ENCODE measurements at places on chromosomes 7 and 10.

GRCh38 chr10:43696909-43697483, 48.3 kb upstream of the ZNF32 start:
- DNase-seq: no peak

- peak; percentile 59 for DNase-seq
Measured at GRCh38 chr7:107463139-107464078, 6.4 kb upstream of the GPR22 start.

DNA sequence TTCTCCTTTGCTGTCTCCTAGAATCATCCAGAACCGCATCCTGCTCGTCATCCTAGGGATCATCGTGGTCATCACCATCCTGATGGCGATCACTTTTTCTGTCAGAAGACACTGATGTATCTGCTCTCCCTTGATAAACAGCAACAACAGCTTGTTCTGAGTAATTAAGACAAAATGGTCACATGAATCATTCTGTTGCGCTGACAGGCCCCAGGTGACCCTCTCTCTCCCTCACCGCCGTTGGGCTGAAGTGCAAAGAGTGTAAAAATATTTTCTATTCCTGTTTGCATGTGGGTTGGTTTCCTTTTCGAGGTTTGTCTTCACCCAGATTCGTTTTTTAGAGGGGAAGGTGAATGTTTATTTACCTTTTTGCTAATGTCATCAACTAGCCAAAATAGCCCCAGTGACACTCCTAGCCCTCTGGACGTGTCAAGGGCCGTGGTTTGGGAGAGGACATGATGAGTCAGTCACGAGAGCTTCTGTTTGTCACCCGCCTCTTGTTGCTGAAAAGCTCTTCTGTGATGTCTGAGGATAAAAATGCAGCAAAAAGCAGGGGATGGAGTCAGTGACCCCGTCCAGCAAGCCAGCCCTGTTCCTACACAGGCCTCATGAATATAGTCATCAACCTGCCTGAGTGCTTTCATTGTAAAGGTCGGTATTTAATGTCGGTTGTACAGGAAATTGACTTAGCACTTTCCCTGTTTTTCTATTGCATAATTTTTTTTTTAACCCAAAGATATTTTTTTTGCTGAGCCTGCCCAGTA, 134.6 kb upstream of the TCF7L2 start:
- DNase-seq: no peak

DNA sequence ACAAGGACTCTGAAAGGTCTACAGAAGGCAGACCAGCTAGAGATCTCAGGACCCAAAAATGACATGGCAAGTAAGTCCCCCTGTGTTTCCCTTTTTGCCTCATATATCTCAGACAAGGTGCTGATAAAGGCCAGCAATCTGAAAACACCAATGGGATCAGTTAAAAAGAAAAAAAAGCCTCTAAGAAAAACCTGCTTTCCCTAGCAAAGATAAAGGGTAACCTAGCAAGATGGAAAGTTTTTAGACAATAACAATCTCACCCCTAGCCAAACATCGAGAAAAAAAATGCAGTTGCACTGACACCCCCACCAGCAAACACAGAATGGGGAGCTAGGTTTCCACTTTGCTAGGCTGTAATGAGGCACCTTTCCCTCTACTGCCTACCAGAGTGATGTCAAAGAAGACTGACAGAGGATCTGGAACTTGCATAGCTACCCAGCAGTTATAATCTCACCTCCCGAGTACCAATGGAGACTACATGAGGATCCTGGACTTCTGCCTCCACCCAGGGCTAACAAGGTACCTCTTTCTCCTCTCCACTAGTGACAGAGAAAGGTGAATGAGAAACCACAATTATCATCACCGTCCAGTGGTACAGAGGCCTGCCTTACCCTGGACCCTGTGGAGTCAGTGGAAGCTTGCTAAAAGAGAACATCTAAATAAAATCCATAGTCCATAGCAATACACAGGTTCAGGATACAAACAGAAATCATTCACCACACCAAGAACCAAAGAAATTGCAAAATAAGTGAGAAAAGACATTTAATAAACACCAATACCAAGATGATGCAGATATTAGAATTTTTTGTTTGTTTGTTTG, 240.8 kb downstream of the ARHGAP12 start:
- no peak for DNase-seq
